ENCODE measurements at places on chromosomes 6 and 20.

DNA sequence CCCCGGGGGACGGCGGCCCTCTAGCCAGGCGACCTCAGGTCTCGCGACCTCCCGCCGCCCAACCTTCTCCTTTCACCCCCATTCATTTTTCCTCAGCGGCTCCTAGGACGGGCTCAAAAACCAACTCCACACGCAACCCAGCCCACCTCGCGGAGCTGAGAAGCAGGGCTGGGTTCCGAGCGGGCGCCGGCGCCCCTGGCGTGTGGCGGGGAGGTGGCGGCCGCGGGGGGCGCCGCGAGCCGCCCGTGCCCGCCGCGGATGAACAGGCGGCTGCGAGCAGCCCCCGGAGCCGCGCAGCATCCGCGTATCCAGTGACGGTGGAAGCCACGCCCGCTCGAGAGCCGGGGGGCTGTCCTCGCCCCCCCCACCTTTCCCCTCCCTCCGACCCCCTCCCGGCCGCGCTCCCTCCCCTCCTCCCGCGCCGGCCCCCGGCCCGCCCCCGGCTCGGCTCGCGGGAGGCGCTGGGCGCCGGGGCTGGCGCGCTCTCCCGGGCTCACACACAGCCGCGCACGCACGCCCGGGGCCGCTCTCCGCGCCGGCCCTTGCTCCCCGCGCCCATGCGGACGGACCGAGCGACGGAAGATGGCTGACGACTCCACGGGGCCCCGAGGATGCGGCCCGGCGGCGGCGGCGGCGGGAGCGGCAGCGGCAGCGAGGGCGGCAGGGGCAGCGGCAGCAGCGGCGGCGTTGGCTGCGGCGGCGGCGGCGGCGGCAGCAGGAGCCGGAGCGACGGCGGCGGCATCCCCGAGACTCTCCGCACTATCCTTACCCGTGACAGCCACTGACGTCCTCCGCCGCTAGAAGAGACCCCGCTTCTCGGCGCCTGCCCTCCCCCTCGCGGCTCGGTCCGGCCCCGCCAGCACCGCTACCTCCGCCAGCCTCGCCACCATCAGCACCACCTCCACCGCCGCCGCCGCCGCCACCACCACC, at the start of gene SOBP:
Gene SOBP, plus strand, starts transcription at position 482 of the 930 bp plus-strand sequence. CDS start 500 bp downstream, outside the sequence.
- peak; percentile 48 for DNase-seq

GRCh38 chr20:32236819-32237218, 29.1 kb downstream of the POFUT1 start:
- no peak for DNase-seq

- no peak for DNase-seq
Measured at GRCh38 chr6:112203577-112204349, 50.6 kb downstream of the LAMA4 start.

DNA sequence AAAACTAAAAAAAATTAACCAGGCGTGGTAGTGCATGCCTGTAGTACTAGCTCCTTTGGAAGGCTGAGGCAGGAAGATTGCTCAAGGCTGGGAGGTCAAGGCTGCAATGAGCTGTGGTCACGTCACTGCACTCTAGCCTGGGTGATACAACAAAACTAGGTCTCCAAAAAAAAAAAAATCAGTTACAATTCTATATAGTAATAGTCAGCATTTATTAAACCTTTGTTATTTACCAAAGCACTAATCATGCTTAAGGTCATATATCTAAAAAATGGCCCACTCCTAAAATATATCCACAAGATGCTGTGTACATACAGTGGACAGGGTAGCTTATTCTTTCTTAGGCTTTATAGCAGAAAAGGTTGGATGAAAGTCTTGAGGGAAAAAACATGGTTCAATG, 152.4 kb downstream of the TFAP2A start:
- DNase-seq, result no peak

DNA sequence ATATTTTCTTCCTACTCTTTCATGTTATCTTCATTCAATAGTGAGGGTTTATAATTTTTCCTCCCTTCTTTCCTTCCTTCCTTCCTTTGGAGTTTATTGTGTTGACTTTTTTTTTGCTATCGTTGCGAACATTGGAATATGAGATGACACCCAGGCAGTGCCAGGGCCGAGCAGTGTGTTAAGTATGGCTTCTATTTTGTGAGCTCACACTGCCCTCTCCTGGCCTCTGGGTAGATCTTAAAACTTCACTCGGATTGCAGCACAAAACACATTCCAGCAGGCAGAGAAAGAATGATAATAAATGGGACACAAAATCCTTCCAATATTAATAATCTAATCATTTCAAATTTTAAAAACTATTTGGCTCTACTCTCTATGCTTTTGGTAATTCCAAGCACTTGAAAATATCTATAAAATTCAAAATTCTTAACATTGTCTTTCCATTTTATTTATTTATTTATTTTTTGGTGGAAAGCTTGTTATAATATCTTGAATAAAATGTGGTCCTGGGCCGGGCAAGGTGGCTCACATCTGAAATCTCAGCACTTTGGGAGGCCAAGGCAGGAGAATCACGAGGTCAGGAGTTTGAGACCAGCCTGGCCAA, 147.4 kb upstream of the OLIG3 start:
- peak; percentile 59 for DNase-seq

GRCh38 chr6:139134064-139134395, 850 bp upstream of the HECA start:
- DNase-seq, result no peak

DNA sequence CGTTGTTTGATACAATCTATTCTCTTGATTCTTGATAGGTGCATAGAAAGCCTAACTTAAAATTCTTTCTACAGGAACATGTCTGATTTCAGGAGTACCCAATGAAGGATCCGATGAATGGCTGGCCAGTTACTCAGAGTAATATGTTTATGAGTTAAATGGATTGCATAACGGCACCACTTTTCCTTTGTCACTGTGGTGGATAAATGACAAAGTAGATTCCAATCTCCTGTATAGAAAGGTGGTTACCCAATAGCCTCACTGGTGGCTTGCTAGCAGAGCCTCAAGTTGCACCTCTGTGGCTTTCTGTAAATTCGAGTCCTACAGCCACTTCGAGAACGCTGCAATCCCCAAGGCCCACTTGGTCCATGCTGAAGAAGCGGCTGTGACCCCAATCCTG, 28.4 kb downstream of the LHFPL5 start:
- no peak for DNase-seq

DNA sequence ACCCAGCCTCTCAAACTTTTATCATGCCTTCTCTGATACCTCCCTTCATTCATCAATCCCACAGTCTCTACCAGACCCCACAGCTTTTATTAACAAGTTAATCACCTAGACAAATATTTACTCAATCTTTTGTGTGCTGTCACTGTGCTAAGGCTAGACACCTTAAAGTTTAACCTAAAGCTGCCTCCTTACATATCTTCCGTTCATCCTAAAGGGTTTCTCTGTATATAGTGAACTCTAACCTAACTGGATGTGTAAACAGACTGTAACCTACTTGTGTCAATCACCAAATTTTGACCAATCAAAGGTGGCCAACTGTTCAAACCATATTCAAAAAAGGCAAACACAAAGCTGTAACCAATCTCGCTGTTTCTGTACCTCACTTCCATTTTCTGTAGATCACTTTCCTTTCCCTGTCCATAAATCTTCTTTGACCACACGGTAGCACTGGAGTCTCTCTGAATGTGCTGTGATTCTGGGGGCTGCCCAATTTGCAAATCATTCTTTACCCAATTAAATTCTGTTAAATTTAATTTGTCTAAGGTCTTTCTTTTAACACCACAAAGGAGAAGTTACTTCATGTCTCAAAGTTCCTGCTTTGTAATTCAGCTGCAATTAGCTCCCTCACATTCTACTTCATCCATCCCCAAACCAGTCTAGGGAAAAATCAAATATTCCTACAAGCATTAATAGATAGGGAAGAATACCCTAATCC, 72.5 kb downstream of the ARHGAP18 start:
- no peak for DNase-seq

DNA sequence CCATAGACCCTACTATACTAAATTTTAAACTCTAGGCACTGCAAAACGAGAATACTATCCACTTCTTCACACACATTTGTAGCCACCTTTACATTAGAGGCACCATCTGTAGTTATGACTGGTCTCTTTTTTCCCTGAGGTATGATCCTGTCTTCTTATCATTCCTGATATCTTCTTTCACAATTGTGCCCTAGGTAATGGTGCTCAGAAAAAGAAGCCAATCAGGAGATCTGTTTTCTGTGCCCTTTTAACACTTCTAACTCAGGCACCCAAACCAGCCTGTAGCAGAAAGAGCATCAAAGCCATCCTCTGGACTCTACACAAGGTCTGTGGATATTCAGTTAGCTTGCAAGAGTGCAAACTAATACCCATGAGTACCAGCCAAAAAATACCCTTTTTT, 149.7 kb upstream of the SGK1 start:
- no peak for DNase-seq

DNA sequence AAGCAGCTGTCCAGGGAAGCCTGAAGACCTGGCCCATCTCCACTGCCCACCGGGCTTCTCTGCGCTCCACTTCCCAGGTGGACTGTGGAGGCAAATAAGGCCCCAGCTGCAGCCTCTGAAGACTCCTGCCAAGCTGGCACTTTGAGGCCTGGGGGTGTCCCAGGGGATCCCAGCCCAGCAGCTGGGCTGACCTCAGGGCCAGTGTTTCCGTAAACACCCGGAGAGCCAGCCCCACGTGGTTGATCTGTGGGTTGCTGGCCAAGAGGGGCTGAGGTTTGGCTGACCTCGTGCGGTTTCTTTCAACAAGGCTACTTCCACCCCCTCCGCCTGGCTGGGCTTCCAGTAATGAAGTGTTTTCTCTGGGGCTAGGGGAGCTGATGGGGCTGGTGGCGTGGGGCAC, 12.4 kb upstream of the CCN5 start:
- no peak for DNase-seq

DNA sequence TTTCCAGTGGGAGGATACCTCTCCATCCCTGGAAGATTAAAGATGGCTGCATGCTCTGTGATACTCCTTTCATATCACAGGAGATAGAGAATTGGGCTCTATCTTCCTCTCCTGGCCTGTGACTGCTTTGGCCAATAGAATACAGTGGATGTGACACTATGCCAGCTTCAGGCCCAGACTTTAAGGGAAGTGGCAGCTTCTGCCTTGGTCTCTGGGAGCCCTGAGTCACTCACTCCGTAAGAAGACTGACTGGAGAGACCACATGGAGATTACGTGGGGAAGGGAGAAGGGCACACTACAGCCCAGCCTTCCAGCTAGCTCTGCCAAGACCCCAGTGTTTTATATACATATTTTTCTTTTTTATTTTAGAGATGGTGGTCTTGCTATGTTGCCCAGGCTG, 10.4 kb upstream of the MMP9 start:
- no peak for DNase-seq

DNA sequence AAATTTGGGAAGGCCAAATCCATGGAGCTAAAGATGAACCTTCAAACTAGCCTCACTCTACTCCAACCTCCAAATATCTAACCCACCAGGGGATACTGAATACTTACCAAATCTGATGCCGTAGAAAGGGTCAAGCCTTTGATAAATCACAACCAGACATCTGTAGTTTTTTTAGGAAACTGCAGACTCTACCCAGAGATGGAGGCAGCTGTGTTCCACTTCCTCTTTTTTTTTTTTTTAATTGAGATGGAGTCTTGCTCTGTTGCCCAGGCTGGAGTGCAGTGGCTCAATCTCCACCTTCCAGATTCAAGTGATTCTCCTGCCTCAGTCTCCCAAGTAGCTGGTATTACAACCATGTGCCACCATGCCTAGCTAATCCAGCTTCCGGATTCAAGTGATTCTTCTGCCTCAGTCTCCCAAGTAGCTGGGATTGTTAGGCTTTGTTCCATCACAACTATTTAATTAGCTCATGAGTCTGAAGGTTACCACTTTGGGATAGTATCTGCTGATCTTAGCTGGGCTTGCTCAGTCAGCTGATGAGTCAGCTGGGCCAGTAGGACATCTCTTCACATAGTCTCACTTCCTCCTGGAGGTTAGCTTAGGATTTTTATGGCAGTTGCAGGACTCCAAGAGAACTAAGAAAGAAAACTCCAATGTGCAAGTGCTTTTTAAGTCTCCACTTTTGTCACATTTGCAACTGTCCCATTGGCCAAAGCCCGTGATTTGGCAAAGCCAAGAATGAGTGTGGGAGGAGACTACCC, 13.3 kb downstream of the FRK start:
- DNase-seq, result no peak

GRCh38 chr20:39849664-39850063, 839.4 kb downstream of the MAFB start:
- no peak for DNase-seq

DNA sequence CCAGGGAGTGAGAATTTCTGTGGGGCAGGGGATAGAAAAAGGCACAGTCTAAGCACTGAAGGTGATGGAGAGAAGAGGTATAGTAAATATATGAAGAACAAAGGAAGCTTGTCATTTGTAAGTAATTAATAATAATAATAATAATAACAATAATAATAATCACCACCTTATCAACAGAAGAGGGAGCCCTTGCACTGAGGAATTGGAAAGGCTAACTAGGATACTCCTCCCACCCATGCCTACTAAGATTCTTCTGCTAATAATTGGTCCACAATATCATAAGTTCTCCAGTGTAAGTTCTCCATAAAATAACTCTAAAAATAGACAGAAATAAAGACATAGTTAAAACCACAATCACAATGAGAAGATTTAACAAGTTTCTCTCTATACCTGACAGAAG, 912 bp upstream of the OR12D3 start:
- DNase-seq, result no peak

DNA sequence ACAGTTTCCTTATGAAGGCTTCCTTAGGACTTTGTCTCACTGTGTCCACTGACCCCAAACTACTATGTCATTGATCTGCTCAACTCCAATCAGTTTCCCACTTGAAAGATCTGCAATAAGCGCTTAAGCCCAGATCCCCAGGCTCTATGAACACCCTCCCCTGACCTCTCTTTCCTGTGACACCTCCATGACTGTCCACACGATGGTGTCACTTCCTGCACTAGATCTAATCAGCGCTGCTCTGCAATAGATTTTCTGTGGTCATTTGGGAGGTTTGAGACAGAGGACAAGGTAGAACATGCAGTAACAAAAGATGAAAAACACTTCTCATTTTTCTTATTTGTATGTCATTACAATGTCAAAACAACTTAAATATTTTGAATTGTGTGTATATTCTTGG, 304.6 kb upstream of the AGPAT4 start:
- DNase-seq, result no peak

- DNase-seq, result peak; percentile 24
Measured at GRCh38 chr6:89298680-89299465, 16.2 kb downstream of the GABRR2 start.

GRCh38 chr20:13349235-13349604, 128.1 kb downstream of the ISM1 start:
- DNase-seq, result no peak

GRCh38 chr6:14382678-14383236, 265.2 kb downstream of the CD83 start:
- no peak for DNase-seq

GRCh38 chr6:77425671-77426070, 37.6 kb downstream of the HTR1B start:
- DNase-seq, result no peak

- no peak for DNase-seq
Measured at GRCh38 chr20:31474758-31475427, at the start of the genes DEFB124 and REM1. Gene DEFB124 (minus strand): TSS chr20:31475127. CDS start chr20:31473013, 2,114 bp downstream. Gene REM1 (plus strand): TSS chr20:31475288. CDS start chr20:31476446, 1,158 bp downstream.
